Sigmoid colon (tissue), 7 donors: ENCODE measurements at places on chromosomes 11 and 22. TPM values are rescaled to one million over a fixed set of nuclear protein-coding genes. Genes with fewer than 3 reads are reported as not detected.

DNA sequence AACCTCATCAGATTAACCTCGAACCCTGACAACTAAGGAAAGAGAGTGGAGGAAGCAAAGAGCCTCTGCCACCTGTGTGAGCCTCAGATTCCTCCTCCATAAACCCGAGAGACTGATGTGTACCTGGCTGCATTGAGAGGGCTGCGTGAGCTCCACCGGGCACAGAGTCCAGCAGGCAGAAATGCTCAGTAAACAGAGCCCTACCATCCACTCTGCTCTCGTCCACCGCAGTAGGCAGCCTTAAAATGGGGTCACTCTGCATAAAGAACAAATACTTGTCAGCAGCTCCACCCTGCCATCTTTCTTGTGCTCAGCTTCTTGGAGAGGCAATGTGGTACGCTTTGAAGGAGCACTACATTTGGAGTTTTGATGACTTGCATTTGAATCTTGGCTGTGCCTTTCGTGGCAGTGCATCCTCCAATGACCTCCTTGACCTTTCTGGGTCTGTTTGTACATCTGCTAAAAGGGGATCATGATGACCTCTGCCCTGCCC is 43.0 kb upstream of the CD5 start:
- DNase-seq: peak; percentile 32

DNA sequence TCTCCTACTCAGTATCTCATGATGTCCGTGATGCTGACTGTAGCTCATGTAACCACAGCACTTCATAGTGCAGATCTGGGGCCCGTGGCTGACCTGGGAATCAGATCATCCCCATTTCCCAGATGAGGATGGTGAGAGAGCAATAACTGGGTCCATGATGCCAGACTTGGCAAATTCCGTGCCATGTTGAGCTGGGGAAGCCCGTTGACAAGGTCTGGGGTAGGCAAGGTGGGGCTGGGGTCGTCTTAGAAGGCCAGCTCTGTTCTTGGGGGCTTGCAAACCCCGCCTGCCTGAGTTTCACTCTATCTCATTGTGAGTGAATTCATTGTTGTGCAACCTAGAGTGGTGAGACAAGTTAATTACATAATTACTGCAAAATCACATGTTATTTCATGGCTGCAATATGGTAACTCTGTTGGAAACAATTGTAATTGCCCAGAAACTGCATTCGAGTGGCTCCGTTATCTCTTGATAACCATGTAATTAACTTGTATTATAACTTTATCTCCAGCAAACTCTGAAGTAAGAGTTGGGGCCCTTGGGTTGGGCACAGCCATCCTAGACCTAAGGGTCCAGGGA is 41.7 kb downstream of the LMO1 start:
- DNase-seq: no peak

- no peak for DNase-seq
Observed at GRCh38 chr11:88414981-88415413, 77.5 kb upstream of the CTSC start.

GRCh38 chr22:40960145-40960544 is 9.0 kb downstream of the RBX1 start:
- DNase-seq: no peak

- DNase-seq: no peak
Observed at GRCh38 chr11:122663056-122663740, 7.7 kb downstream of the UBASH3B start.

HYLS1 gene
- total RNA-seq: 8.7 TPM

- no peak for DNase-seq
Observed at GRCh38 chr22:42360348-42360747, 71.9 kb downstream of the NFAM1 start.

CERK gene
- total RNA-seq: 30.2 TPM

- no peak for DNase-seq
Observed at GRCh38 chr11:12372111-12372510, 5.3 kb upstream of the PARVA start.
